Jurkat, Clone E6-1 (cell line): ENCODE measurements at places on chromosomes 1 and 21.
A peak's percentile ranks its signal among the peaks of the same experiment; 100 is the strongest.

- peak; percentile 92 for DNase-seq
Measured at GRCh38 chr1:59967141-59967697, 40.6 kb upstream of the CYP2J2 start.

DNA sequence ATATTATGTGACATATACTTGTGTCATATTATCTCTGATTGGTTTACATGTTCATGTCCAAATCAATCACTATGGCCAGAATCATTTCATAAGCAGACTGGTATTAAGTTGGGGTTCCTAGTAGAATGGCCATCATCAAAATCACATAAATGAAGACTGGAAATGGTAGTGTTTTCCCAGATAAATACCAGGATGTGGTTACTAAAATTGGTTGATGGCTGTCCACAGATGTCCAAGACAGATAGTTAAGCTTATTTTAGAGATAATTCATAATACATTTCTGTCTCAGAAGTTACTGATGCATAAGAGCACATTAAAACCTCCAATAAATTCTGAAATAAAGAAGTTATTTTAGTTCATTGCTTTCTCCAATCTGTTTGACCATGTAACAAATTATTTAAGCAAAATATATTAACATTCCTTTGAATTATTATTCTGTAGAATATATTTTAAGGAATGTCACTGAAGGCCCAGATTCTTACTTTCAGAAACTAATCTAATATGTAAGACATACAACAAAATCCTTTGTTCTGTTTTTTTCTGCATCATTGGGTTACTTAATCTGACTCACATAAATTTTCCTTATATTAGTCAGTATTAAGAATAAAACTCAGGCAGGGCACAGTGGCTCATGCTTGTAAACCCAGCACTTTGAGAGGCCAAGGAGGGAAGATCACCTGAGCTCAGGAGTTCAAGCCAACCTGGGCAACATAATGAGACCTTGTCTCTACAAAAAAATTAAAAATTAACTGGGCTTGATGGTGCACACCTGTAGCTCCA lies 483.9 kb downstream of the PTPRC start:
- DNase-seq = no peak

DNA sequence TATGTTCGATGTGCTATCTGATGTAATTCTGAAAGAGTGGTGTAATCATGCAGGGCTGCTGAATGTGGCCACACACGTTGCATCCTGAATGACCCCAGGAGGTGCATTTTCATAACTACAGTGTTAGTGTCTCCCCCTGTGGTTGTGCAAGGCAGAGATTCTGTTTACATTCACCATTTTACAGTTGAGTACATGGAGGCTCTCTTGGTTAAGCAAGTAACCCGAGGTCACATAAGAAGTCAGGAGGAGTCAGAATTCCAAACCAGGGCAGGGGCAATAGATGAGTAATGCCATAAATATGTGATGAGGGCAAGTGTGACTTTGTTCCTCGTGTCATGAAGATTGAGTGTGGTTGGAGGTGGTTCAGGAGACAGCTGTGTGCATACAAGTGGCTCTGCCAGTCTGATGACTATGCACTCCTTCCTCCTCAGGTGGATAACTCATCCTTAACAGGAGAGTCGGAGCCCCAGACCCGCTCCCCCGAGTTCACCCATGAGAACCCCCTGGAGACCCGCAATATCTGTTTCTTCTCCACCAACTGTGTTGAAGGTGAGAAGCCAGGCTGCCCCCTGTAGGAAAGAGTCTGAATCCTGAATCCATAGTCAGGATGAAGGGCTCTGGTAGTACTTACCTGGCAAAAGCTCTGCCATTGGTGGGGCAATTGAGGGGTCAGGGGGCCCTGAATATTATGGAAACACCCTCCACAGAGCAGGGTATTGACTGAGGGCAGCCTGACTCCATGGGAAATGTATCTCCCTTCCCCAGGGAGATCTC lies 9.3 kb downstream of the ATP1A2 start:
- DNase-seq = no peak

DNA sequence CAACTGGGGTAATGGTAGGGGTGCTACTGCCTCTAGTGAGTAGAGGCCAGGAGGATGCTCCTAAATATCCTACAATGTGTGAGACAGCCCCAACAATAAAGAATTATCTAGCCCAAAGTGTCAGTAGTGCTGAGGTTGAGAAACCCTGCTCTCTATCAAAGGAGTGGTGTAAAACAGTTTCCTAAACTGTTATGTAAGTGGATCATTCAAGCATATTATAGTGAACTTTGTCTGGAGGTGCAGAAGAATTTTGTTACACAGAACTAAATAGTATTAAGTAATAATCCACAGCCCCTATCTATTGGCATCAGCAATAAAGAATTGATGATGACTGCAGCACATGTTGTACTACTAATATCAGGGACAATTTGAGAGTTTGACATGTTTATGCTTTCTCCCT lies 20.3 kb upstream of the TARS2 start:
- DNase-seq = no peak

DNA sequence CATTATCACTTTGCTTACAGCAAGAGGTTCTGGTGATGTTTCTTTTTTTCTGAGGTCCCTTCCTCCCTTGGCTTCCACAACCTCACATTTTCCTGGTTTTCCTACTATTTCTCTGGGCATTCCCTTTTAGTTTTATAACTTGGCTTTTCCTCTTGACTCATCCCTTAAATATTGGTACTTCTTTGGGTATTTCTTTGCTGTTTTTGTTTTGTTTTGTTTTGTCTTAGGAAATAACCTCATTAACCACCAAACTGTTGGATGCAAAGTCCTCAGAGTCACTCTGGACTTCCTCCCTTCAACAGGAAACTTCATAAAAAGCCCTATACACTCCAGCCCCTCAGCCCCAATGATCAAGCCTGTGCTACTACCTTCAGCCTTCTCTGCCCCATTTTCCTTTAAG lies 211.1 kb downstream of the DUSP10 start:
- DNase-seq = no peak

- DNase-seq = peak; percentile 39
Measured at GRCh38 chr1:156625436-156626078, 6.3 kb downstream of the HAPLN2 start.

- DNase-seq = no peak
Measured at GRCh38 chr21:42654179-42654912, 925 bp downstream of the PDE9A start.

DNA sequence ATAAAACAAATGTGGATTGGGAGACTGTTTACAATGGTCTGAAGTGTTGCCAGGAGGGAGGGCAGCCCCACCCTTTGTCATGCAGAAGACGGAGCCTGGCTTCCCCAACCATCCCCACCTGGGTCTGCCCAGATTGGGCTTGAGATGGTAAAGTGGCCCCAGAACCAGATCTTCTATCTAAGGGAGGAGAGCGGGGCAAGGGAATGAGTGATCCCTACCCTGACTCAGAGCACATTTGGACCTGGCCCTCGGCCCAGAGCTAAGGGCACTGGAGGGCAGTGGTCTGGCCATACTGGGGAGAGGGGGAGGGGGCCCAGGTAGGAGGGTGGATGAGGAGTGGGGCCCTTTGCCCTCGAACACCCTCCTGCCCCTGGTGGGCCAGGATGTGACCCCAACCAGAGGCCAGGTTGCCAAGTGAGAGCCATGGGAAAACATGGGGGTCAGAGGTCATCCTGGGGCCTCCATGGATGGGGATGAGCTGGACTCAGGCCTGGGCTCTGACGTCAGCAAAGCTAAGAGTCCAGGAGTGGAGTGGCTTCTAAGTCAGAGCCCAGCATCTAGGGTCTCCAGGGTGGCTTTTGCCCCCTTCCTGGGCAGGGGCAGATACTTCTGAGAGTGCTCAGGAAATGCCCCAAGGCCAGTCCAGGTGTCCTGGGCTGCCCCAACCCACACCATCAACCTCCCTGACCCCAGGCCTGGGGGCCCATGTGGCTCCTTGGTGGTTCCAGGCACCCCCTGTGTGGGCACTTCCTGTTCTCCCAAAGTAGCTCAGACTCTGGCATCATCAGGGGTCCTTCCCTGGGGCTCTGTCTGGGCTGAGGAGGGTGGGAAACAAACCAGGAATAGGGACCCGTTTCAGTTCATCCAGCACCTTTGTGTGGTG lies 1.6 kb upstream of the LEFTY1 start:
- no peak for DNase-seq
